Stimulated activated CD4-positive, alpha-beta T cell treated with anti-CD3 and anti-CD28 coated beads, Interleukin-4, amount 100 ng/mL, for 4 hours (primary cell): ENCODE measurements at places on chromosomes 5 and 9.

GRCh38 chr9:80175286-80176150 lies 603.8 kb downstream of the TLE4 start:
- DNase-seq: no peak

- DNase-seq: no peak
Observed at GRCh38 chr9:95217936-95218335, 99.6 kb downstream of the FANCC start.

DNA sequence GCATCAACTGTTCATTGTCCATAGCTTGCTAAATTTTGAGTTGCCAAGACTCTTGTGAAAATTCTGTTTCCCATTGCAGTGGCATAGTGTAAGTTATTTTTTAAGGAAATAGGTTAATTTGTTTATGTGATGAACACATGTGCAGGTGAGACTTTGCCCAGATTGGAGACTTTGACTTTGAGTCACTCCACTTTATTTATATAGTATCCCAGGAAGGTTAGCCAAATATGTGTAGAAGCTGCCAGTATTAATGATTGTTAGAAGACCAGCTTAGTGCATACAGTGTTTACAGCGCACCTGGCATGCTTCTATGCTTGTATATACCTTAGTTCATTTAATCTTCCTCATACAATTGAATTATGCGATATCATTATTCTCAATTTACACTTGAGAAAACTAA lies 51.0 kb downstream of the MTAP start:
- no peak for DNase-seq

GRCh38 chr5:36728697-36729543 lies 122.5 kb downstream of the SLC1A3 start:
- DNase-seq: no peak

- DNase-seq: no peak
Observed at GRCh38 chr5:20369518-20369885, 381.5 kb upstream of the CDH18 start.

DNA sequence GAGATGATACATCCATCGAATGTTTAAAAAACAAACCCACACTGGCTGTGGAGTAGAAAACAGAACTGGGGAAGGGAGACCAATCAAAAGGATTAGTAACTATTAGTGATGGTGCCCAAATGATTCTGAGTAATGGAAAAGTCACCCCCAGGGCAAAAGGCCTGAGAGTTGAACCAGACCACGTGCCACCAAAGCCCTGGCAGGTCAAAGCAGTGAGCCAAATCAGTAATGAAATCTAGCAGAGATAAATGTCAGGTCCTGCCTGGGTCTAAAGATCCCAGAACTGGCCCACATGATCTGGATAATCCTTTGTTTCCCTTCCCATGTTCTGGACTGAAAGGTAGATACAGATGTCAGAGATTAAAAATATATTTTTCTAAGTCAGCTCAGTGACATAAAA lies 9.4 kb downstream of the OTULINL start:
- DNase-seq: no peak

DNA sequence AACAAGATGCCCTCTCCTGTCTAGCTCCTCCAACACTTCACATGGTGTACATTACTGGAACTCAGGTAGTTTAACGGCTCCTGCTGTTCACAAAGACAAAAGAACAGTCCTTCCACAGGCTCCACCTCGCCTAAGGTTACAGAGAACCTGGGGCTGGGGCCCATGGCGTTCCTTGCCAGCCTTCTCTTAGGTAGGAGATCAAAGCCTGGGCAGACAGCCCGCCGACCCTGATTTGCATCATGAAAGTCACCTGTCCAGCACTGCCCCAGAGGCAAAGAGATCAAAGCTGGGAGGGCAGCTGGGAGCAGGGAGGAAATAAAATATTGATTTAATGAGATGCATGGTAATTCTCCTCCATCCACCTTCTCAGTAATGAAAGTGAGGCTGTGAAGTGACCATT lies 115.0 kb upstream of the SLIT3 start:
- DNase-seq: no peak

DNA sequence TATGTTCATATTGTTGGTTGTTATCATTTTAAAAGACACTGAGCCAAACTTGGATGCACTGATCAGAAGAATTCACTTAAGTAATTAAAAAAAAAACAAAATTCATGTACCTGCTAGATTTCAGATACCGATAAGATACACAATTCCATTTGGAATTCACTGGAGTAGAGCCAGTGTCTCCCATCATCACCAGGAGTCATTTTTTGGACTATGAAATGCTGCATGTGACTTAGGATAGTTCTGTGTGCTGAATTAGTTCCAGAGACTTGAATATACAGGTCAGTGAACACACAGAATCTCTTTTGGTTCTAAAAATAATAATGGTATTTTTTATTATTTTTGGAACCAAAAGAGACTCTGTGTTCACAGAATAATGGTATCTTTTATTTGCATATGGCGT lies 482.6 kb upstream of the PIK3R1 start:
- no peak for DNase-seq

DNA sequence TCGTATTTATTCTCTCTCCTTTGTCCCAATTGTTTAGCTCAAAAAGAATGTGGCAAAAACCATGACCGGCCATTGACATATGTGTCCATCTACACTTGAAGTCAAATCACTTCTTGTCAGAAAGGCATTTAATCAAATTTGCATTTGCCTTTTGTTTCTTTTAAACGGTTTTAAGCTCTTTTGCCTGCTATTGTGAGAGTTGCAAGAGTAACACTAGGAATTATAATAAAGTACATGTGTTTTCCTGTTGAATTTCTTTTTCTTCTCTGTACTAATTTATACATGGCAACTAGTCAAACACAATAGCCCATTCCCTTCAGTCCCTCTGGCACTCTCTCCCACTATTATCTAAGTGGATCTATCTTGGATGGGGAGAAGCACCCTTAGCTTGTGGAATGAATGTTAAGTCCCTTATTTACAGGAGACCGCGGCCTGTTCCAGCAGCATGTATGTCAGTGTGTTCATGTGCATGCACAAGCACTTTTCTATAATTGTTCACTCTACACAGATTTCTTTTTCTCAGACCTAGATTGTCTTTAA lies 3.2 kb downstream of the ADAMTSL1 start:
- DNase-seq: no peak

GRCh38 chr5:7773178-7773577 lies 77.8 kb downstream of the CFAP90 start:
- DNase-seq: no peak

- DNase-seq: no peak
Observed at GRCh38 chr5:72651779-72652178, 144.6 kb upstream of the ZNF366 start.

- DNase-seq: no peak
Observed at GRCh38 chr9:81490605-81491331, 198.6 kb downstream of the TLE1 start.

- peak; percentile 26 for DNase-seq
Observed at GRCh38 chr5:87411973-87412629, 629 bp downstream of the CCNH start.

- no peak for DNase-seq
Observed at GRCh38 chr5:29697785-29698414, 1495.6 kb upstream of the CDH6 start.

DNA sequence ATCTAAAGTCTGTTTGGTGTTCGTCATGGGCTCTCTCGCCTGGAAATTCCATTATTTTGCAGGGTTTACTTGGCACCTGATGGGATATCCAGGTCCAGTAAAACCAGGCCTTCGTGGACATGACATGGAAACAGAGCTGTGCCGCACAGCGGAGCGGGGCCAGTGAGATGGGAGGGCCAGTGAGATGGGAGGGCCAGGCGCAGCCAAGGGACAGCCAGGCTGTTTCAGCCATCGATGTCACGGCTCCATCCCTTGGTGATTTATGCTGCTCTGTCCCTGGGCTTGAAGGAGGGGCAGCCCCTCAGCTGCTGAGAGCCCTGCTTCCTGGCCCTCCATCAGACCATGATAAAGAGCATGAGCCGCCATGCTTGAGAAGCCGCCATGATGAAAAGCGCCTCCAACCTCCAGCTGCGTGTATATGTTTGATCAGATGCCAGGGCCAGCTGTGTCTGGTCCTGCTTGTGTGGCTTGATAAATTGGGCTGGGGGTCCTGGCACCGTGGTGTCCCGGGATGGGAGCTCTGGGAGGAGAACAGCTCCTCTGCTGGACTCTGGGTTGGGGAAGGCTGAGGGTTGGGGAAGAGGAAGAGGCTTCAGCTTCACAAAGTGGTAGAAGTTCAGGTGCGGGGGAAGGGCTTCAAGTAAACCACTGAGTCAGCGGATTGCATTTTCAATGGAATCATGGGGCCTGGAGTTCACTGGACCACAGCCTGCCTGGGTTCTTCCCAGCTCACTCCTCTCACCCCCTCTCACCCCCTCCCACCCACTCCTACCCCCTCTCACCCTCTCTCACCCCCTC lies 6.1 kb upstream of the COL5A1 start:
- no peak for DNase-seq

- no peak for DNase-seq
Observed at GRCh38 chr9:88344013-88344412, 44.2 kb upstream of the SPIN1 start.

- no peak for DNase-seq
Observed at GRCh38 chr9:2340046-2340760, 281.4 kb upstream of the VLDLR start.

DNA sequence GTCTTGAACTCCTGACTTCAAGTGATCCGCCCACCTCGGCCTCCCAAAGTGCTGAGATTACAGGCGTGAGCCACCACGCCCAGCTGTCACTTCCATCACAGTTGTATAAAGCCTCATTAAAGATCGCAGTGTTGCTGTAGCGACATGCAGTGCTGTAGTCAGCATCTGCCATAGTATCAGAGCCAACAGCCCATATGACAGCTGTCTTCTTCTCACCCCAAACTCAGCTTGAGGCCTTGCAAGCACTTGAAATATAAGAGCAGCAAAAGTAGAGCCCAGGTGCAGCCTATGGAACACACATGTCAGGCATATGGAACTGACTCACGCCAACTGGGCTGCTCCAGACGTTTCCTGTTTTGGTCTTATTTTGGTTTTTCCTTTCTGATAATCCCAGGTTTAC lies 167.8 kb downstream of the TRIO start:
- DNase-seq: no peak

DNA sequence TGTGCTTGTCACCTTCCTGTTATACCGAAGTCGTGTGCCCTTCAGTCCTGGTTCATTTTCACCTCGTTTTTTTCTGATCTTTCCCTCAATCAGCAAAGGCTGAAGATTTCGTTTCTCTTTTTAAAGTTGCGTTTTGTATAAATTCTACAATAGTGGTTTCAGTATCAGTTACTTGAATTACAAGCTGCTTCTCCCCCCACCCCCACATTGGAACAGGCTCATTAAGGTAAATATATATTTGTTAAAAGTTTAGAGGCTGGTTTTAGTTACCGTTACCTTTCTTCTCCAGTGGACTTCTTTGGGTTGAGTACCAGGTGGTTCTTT lies 881 bp downstream of the SUB1 start:
- DNase-seq: peak; percentile 6

- no peak for DNase-seq
Observed at GRCh38 chr5:26343801-26344325, 694.5 kb downstream of the CDH9 start.

- no peak for DNase-seq
Observed at GRCh38 chr5:155126573-155126972, 113.0 kb downstream of the KIF4B start.

DNA sequence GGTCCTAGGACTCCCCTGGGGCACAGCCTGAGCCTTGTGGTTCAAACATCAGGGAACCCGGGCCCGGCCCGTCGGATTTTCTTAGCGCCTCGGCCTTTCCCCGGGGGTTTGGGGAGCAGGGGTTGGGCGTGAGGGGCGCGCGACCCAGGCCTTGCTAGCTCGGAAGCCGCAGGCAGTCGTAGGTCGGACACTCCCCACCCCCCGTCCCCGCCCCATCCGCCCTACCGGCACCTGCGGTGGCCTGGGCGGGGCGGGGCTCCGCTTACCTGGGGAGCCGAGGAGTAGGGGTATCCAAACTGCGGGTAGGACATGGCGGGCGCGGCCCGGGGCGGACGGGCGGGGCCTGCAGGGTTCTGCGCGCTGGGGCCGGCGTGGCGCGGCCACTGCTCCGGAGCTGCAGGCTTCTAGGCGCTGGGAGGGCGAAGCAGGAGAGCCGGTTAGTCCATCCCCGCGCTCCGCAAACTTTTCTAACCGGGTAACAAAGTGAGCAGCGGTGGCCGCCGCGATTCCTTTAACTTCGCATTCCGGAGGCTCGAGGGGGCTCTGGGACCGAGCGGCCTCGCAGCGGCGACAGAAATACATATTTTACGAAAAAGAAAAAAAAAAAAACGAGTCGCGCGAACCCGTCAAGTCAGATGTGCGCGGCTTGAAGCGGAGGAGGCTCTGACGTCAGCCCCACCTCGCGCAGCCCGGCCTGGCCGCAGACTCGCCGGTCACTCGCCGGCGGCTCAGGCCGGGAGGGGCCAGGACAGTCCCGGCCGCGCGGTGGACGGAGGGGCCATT lies at the start of gene IRX4:
Gene IRX4 (minus strand): TSS at position 589 of the 783 bp plus-strand sequence. CDS start 278 bp downstream, at position 311.
- no peak for DNase-seq

GRCh38 chr9:21121079-21121478 lies 20.6 kb downstream of the IFNW1 start:
- DNase-seq: no peak

DNA sequence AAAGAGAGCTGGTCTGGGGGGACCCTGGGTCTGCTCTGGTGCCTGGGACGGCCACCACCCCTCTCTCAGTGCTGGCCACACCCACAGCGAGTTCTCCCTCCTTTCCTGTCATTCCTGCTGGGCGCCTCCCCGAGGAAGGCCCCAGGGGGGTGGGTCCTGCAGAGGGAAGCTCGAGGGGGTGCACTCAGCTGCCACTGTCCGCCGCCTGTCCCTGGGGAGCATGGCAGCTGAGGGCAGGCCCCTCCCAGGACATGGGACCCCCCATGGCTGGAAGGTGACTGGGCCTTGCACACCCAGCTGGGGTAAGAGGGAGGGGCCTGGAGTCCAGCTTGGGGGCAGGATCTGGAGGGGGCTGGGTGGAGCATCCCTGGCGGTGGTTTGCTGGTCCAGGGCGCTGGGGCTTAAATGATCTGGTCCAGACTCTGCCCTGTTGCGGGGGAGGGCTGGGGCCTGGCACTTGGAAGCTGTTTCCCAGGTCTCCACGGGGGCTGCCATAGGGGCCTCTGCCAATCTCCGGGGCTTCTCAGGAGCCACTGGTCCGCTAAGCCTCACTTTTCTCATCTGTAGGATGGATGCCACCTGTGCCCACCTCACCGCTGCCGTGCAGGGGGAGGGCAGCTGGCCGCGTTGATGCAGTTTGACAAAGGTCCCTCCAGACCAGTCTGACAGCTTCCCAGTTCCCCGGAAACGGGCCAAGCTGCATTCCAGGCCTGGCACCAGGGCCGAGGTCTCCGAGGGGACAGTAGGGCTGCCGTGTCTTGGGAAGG lies 6.0 kb upstream of the SLC2A6 start:
- no peak for DNase-seq

GRCh38 chr5:172110921-172111851 lies 76.8 kb downstream of the STK10 start:
- peak; percentile 77 for DNase-seq

DNA sequence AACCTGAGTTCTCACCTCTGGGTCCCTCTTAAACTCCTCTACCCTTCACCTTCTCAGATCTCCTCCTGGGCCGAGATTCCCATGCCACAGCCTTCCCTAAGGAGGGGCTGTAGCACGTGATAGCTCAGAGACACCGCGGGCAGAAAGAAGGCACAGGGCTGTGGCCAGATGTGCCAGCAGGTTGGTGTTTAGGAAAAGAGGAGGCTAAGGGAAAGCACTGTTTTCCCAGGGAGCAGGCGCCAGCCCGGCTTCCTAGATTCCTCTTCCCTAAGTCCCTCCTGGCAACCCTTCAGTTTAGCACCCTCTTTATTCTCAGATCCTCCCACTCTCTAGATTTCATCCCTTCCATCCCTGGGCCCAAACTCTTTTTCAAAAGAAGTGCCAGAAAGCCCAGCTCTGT lies 59.4 kb upstream of the CCNG1 start:
- no peak for DNase-seq

GRCh38 chr9:129776938-129777768 lies 24.3 kb upstream of the PTGES start:
- no peak for DNase-seq

- DNase-seq: no peak
Observed at GRCh38 chr5:143395638-143396352, 7.7 kb downstream of the NR3C1 start.
